Activated CD4-positive, CD25-positive, alpha-beta regulatory T cell treated with anti-CD3 and anti-CD28 coated beads, Interleukin-2, amount 50 U/mL, for 72 hours (primary cell): ENCODE measurements at places on chromosomes 7 and 10.

- DNase-seq = peak; percentile 57
These were observed 16.6 kb downstream of the ESYT2 start for GRCh38 chr7:158812684-158813083.

- DNase-seq = no peak
These were observed 189.0 kb upstream of the SH2B2 start for GRCh38 chr7:102097601-102098161.

- DNase-seq = no peak
These were observed 11.8 kb downstream of the NT5C2 start for GRCh38 chr10:103181244-103181643.

GRCh38 chr7:26789481-26790184 lies 74.8 kb downstream of the SKAP2 start:
- DNase-seq = no peak

DNA sequence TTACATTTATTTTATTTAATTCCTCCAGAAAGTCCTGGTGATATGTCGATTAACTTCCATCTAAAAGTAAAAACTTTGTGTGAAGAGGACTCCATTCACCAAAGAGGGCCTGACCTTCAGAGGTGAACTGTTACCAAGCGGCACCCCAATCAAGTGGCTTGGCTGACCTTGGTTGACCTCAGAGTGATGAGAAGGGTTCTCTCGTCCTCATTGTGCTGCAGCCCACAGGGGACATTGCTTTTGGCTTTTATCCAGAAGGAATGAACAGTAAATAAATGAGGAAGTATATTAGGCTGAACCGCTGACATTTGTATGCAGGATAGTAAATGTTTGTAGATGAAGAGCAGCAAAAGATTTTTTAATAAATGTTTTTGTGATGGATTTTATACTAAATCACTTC lies 172.4 kb upstream of the MKI67 start:
- no peak for DNase-seq

- DNase-seq = no peak
These were observed 104.1 kb upstream of the LAMB4 start for GRCh38 chr7:108234281-108234680.

DNA sequence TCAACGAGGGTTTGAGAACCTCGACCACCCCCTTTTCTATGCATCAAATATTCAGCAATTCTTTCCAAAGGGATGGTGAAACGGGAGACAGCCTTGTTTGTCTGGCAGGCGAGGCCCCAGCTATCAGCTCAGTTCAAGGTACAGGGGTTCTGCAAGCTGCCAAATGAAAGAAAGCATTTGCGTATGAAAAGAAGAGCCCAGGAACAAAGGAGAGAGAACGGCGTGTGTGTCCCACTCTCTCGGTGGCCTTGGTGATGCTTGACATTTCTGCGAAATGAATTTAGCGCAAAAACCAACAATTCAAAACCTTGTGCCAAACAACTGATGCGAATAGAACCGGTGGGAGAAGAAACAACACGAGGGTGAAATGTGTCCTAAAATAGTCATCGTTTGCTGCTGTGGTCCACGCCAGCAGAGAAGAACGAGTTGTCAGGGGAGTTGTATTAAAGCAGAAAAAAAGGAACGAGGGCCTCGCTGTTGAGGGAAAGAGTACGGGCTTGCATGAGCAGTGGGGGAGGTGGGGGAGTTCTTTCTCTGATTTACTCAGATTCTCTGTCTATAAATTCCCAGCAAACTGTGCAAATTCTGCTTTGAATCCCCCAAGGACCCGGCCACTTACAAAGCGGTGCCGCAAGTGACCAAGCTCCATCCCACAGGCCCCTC lies 97.7 kb downstream of the TMEM130 start:
- no peak for DNase-seq

DNA sequence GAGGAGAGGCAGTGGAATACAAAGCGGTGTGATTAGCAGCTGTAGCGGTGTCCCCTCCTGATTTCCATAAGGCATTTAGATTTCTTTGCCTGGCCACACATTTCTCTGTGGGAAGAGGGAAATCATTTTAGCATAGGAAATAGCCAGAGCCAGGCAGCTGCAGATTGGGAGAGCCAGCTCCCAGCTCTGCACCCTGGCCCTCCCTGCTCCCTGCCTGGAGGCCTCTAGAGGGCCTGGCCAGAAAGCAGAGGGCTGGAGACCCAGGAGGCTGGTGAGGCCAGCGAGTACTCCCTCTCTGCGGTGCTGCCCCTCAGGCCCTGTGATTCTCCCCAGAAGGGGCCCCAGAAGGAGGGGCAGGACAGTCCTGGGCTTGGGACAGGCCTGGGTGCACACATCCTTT lies 85.7 kb downstream of the C10orf105 start:
- no peak for DNase-seq

GRCh38 chr7:105196473-105196872 lies 182.5 kb downstream of the KMT2E start:
- no peak for DNase-seq

- DNase-seq = no peak
These were observed 2.8 kb upstream of the SLC29A3 start for GRCh38 chr10:71316056-71316785.

DNA sequence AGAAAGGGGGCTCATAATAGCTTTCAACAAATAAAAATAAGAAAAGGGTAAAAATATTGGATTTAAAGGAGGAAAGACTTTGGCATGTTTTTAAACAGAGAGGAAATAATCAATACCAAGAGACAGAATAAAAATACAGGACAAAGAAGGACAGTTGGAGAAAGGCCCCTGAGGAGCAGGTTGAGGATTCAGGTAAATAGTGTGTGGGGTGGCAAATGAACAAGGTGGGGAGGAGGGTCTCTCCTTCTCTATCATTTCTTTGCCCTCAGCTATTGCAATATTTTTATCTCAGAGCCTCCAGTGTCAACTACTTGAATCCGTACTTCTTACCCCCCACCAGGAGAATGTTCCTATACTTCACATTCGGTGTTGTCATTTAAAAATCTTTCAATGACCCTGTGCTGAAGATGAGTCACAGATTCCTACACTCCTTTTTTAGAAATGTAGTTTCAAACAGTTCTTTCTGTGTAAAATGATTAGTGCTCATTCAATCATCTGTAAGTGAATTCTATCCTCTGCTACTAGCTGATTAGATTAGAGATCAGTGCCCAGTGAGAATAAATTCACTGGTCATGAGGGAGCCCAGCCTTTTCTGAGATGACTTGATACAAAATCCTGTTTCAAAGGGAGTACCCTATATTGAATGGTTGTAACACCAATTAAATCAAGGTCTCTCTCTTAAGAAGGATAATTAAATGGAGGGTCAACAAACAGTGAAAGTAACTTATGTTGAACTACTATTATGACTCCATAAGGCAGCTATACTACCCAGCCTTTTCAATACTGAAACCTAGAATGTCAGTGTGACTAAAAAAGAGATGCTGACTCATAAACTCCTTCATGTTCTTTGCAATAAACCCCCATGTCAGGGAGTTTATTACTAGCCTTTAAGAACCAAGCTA lies 50.4 kb upstream of the WNT16 start:
- DNase-seq = no peak

DNA sequence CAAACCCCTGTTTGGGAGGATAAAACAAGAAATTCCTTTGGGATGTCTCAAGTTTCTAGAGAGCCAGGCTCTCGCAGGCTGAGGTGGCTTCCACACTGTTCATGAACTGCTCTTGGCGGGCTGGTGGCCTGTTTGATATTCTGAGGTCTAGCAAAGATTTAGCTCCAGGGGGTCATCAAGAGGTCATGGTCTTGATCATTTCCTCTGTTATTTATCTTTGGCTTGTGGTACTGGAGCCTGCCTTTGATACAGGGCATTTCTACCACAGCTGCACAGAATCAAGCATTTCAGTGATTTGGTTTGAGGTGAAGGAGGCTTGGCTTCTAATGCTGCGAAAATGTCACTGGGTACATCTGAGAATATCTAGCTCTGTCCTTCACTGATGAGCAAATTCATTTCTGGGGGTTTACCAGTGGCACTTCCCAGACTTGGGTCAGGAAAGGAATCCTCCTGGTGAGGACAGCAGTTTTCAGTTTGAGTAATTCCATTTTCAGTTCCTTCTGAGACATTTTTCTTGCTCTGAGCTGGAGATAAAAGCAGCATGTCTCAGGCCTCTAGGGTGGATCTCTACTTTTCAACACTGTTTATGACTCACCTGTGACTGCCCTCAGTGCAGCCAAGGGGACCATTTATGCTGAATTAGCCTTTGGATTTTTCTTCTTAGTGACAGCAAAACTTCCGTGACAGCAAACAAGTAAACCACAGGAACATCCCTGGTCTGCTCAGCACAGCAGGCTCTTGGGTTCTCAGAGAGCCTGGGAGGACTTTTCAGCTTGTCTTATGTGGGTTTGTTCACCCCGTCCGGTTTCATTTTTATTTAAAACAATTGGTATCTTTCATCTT lies 312.0 kb downstream of the RNLS start:
- DNase-seq = no peak

DNA sequence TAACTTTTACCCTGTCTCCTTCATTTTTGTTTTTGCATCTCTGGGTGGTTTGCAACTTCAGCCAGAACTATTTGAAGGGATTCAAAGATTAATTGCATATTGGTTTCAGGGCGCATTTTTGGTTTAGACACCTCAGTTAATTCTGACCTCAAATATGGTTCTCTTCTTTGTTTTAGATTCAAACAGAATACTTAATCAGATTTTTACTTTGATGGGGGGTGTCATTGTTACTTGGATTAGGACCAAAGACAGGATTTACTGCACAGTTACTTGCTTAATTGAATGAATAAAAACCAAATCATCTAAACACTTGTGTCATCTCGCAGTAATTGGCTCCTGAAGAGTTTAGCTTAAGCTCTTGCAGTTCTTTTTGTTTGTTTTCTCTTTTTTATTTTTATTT lies 100.9 kb downstream of the PHTF2 start:
- DNase-seq = no peak

DNA sequence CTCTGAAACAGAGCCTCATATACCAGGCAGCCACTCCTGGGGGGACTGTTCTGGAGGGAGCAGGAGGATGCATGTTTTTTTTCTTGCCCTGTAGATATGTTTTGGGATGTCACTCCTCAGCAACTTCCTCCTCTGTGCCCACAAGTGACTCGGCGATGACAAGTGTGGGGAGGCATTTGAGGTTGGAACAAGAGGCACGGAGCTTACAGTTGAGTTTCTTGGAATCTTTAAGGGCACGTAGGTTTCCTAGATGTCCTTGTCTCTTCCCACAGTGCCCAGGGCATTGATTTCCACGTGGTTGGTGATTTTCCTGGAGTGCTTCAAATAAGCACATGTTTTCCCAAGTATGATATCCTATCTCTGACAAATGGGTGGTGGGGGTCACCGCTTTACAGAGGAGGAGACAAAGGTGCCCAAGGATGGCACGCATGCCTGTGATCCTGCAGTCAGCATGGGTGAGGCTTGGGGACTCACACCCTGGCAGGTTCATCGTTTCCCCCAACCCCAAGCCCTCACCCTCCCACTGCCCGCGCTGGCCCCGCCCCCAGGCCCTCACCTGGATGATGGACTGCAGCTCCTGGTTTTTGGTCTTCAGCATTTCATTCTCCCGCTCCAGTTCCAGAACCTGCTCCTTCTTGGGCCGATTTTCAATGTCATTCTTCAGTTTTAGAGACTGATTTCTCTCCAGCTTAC lies 95.2 kb upstream of the GNA12 start:
- peak; percentile 6 for DNase-seq

DNA sequence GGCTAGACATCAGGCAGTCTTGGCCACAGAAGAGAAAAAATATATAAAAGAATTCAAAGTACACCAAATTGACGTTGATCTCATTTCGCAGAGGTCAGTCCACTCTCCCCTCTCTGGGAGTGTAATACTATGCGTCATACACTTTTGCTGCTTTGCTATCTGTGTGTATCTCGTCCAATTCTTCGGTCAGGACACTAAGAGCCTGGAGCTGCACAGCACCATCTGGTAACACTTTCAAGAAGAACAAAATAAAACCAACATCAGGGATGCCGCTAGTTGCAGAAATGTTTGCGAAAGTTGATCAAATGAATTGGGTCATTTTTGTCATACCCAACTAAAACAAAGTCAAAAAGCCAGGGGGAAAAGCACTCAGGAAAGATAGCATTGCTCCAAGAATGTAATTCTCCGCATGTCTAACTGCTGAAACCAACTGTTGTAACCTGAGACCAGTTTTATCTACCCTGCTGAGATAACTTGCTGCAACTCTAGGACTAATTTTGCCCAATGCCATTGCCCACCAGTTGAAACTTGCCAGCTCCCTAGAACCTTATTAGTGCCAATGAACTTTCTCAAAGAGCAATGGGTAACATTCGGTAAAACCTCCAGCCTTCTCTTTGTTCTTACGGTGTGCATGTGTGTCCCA lies 23.0 kb downstream of the TMEM176A start:
- DNase-seq = no peak

DNA sequence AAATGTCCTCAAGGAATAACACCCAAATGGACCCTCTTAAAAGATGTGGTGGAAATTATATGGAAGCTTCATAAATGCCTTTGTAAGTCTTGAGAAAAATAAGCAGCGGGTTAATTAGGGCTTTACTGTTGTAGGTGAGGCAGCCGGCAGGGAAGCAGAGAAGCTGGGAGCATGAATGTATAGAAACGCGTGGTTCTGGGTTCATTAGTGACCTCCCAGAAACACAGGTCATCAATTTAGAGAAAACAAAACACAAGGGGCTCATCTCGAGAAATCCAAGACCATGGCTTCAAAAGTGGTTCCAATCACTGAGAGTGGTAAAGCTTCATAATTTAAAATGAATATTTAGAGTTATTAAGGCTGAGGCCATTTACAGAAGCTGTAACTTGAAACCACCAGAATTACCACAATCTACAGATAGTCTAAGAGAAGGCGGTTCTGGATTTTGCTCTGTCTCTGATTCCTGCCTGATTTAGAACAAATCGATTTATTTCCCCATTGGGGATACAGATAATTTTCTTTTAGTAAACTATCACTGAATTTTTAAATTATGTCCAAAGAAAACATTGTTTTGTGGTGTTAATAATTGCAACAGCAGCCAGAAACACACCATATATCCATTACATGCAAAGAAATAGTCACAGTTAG lies 20.7 kb downstream of the GARIN1A start:
- DNase-seq = no peak

GRCh38 chr10:101646364-101646763 lies 48.6 kb downstream of the FBXW4 start:
- no peak for DNase-seq

DNA sequence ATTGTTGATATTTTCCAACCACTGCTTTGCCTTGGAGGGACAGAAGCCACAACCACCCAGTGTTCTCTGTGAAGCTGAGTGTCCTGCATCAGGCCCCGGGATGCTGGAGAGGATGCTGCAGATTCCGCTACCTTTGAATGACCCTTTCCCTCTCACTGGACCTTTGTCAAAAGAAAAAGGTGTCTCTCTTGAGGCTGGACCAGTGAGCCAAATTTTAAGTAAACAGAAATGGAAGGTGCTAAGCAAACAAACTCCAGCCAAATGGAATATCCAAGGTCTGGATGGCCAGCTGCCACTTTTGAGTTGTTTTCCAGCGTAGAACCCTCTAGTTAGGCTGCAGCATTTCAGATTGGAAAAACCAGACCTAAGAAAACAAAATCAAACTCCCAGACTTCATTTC lies 145.5 kb downstream of the TRIL start:
- no peak for DNase-seq

DNA sequence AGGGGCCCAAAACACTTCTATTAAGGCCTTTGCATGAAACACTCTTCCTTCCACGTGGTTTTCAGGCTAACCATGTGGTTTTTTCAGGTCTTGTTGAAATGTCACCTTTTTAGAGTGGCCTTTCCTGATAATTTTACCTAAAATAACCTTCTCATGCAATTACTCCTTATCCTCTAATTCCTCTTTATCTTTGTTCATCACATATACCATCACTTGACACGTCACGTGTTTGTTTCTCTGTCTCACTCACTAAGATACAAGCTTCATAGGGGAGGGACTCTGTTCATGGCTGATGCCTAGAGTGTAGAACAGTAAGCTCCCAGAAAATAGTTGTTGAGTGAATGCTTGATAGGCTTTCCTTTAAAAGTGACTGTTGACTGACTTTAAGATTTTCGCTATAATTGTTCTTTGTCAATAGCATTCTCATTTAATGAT lies 63.7 kb downstream of the ST7 start:
- no peak for DNase-seq
